ENCODE measurements at places on chromosomes 5 and 9.

DNA sequence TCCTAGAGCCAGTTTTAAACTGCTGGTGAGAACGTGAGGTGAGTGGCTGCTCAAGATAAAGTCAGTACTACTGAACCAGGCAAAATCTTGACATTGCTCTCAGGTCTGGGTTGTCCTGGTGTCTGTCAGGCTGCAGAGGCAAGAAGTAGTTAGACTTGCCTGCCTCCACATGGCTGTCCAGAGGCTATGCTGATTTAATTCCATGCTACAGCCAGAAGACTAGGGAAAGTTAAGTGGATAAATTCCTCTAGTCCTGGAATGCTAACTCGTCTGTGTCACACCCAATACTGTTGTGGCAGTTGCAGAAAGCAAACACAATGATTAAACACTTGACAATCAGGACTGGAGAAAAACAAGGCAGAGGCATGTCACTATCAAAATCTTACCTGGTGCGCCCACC, 118.9 kb downstream of the ACER2 start:
- DNase-seq: no peak

- DNase-seq: no peak
These were observed 216.9 kb upstream of the TMEM161B start for GRCh38 chr5:88485531-88485930.

DNA sequence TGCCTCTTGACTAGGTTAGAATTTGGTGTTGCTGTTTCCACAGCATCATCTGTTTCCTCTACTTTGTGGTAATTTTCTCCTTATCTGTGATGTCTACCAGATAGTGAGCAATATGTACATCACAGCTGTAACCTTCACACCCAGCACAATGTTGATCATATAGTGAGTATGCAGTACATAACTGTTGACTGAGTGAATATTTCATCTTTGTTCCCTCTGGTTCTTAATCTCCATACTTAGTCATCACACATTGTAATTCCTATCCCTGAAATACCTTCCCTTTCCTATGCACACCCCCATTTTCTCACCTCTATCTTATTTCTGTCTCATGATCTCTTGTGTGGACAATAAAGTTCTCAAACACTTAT, 115.9 kb downstream of the KIF4B start:
- DNase-seq: no peak

- no peak for DNase-seq
These were observed 451.1 kb downstream of the EBF1 start for GRCh38 chr5:158648631-158649030.

- no peak for DNase-seq
These were observed 191.6 kb downstream of the TRIM36 start for GRCh38 chr5:114977979-114978573.

DNA sequence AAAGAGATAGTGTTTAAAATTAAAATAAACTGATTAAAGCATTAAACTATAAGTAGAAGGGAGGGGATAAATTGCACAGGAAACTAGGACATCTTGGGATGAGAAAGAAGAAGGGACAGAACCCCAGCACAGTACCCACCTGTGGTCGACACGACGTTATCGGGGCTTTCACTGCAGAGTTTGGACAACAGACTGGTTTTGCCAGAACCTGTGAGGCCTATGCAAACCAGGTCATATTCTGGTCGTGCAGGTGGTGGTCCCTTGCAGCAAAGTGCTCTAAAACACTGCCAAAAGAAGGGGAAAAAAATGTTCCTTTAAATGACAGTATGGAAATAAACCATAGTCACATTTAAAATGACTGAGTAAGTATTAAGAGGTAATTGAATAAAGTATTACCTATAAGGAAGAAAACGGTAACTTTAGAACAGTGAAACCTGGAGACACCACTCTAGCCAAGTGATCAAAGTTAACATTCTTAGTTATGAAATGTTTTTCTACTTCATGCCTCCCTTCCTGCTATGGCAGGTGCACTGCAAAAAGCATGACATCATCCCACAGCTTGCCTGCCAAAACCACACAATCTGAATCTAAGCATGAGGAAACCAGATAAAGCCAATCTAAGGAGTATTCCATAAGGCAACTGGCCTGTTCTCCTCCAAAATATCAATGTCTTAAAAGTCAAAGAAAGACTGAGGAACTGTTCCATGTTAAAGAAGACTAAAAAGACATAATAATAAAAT, 138.6 kb downstream of the ARL15 start:
- no peak for DNase-seq

DNA sequence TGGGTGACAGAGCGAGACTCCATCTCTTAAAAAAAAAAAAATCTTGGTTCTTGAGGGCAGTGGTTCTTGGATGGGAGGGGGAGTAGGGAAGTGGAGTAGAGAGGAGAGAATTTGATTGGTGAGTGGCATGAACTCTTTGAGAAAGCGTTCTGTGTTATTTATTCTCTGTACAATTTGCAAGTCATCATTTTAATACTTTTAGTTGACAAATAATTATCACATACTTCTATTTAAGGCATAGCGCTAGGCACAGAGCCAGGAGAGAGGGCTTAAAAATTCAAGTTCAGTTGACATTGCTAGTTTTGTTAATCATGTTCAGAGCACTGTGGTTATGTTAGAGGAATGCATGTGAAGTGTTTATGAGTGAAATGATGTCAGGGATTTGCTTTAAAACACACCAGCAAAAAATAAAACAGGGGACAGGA, 24.6 kb downstream of the HSDL2 start:
- no peak for DNase-seq

DNA sequence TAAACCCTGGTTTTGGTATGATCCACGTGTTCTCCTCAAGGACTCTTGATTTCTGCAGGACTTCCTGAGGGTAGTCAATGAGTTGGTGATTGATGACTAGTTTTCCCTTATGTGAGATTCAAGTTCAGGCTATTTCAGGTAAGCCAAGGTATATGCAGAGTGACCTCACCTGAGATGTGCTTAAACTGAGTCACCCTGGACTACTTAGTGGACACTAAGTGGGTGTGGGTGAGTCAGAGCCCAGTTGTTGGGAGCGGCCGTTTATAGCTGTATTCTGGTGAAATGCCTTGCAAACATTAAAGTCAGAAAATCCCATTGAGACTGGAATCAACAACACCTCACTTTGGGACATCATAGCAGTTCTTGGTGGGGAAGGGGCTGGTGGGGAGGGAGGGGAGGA, 62.9 kb downstream of the SLC28A3 start:
- no peak for DNase-seq

DNA sequence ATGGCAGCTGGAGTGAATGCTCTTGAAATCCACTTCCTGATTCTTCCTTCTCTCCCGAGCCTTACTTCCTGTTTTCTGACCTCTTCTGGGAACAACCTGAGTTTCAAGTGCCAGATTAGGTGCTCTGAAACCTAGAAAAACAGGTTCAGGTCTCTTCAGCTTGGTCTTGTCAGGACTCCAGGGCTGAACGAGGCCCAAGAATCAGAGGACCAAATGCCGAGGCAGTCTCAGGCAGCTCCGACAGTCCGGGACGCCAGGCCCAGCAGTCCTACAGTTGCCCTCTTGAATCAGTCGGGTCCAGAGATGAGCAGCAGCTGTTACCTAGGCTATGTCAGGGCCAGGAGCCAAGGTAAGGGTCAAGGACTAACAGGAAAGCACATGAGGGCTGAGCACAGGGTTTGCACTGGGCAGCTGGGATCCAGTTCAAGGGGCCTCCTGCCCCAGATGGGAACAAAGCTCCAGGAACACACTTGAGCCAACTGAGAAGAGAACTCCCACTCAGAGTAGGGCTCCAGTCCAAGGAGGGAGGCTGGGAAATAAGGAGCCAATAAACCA, 38.3 kb upstream of the ADRA1B start:
- no peak for DNase-seq

- no peak for DNase-seq
These were observed 13.7 kb downstream of the BRD3 start for GRCh38 chr9:134053941-134054761.

- no peak for DNase-seq
These were observed 15.8 kb downstream of the DNAJA1 start for GRCh38 chr9:33040792-33041431.

GRCh38 chr5:133396814-133397213, 215.5 kb downstream of the FSTL4 start:
- DNase-seq: no peak

DNA sequence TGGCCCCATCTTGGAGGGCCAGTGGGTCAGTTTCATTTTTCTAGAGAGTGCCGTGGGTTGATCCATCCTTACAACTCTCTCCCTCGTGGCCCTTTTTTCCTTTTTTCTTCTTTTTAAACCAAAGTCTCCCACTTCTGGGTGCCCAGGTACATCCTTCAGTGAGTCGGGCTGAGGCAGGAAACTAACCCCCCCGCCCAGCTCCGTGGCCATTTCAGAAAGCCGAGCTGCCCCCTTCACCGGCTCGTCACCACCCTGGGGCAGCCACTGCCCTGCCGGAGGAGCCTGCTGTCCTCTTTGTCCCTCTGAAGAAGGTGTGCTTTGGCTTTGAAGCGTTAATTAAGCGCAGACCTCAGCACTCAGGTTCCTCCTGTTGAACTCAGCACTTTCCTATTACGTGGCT, 5.2 kb downstream of the CFAP77 start:
- no peak for DNase-seq

GRCh38 chr5:103098993-103099392, 20.9 kb downstream of the GIN1 start:
- no peak for DNase-seq

Measured in NCI-H526 treated with DMSO at 0.1 percent for 48 hours (cell line).